HT1080 (cell line): ENCODE measurements at places on chromosomes 4 and X. TPM values are rescaled to one million over a fixed set of nuclear protein-coding genes. Genes with fewer than 3 reads are reported as not detected.

GRCh38 chr4:66489370-66489769, 819.1 kb upstream of the EPHA5 start:
- DNase-seq, result no peak

The PPP2R2C gene
- total RNA-seq, result 23.5 and 31.7 TPM in 2 replicates

DNA sequence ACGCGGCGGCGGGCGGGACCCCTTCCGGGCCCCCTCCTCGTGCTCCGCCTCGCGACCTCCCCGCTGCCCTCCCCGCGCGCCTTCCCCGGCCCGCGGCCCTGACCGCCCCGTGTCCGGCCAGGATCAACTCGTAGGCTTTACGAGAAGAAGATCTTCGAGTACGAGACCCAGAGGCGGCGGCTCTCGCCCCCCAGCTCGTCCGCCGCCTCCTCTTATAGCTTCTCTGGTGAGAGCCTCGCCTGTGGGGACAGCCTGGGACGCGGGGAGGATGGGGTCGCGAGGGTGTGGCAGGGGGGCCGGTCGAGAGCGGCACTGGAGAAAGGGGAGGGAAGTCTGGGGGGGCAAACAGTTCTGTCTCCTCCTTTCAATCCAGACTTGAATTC, 465 bp downstream of the EMD start:
- no peak for DNase-seq

DNA sequence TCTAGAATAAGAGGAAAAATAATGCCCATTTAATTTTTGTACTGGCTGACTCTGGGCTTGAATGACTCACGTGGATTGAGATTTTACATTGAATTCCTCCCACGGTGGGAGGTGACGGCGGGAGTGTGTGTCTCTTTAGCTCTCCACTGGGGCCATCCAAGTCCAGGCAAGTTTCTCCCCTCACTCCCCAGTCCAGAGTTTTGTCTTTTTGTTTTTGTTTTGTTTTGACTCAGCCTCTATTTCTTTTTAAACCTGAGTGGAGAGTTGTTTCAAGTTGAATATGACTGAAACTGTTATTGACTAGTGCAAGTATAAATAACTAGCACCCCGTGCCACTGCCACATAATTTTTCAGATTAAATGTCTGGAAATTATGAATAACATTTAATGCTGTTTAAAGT, 13.6 kb downstream of the CHST7 start:
- DNase-seq, result no peak

- DNase-seq, result no peak
Observed at GRCh38 chrX:5791721-5792120, 436.9 kb downstream of the NLGN4X start.

- DNase-seq, result no peak
Observed at GRCh38 chr4:2832981-2833670, 10.5 kb upstream of the ADD1 start.

GRCh38 chrX:7269991-7270390, 122.0 kb upstream of the PUDP start:
- DNase-seq, result no peak

DNA sequence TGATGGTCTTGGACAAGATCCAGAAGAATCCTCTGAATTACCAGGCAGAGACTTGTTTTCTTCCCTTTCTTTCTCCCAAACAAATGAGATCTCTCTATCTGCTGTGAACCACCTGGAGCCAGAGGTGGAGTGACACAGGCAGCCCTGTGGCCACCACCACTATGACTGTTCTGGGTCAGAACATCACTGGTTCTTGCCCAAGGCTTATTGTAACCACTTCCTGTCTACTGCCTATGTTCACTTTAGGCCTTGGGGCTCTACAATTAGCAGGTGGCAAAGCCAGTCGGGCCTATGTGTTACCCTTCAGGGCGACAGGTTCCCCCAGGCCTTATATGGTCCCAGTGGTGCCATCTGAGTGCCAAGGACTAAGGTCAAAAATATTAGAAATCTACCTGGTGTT, 161.2 kb downstream of the GLUD2 start:
- DNase-seq, result no peak

- DNase-seq, result peak; percentile 13
Observed at GRCh38 chr4:151641983-151642382, 118.8 kb downstream of the GATB start.

GRCh38 chr4:2395038-2395437, 23.4 kb downstream of the ZFYVE28 start:
- DNase-seq, result no peak

The XK gene
- total RNA-seq, result 1.5 and 1.8 TPM in 2 replicates

The FREM3 gene
- total RNA-seq, result not detected in 2 replicates

- no peak for DNase-seq
Observed at GRCh38 chr4:12123707-12124106, 695.0 kb upstream of the HS3ST1 start.

The TCP11X1 gene
- total RNA-seq, result 0.05 TPM in 1 of 2 replicates, not detected in the other

The OPRPN gene
- total RNA-seq, result not detected in 2 replicates

- no peak for DNase-seq
Observed at GRCh38 chr4:22900876-22901275, 208.1 kb downstream of the GBA3 start.

GRCh38 chr4:119540249-119540648, 88.4 kb downstream of the PDE5A start:
- DNase-seq, result peak; percentile 6

DNA sequence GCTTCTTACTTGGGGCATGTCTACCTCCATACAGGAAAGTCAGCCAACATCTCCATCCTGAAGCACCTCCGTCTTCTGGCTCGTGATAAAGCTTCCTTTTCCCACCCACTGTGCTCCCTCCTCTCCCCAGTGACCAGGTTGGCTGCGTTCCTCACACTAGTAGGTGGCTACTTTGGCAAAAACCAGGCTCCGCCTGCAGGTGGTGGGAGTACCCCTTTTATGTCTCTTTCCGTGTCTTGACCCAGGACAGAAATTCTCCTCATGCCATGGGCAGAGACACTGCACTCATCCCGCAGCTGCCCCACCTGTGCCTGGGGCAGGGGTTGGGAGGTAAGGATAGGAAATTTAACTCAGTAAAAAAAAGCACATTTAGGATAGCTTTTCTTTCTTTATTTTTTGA, 50.9 kb downstream of the ENPP6 start:
- DNase-seq, result no peak

The ARR3 gene
- total RNA-seq, result not detected in 2 replicates

- DNase-seq, result no peak
Observed at GRCh38 chr4:8051644-8052043, 107.0 kb downstream of the ABLIM2 start.
